Hematopoietic multipotent progenitor cell treated with erythropoietin and hydrocortisone succinate and interleukin-3 and kit ligand, for 6 days (in vitro differentiated cells): ENCODE measurements at places on chromosomes 7 and 10.

DNA sequence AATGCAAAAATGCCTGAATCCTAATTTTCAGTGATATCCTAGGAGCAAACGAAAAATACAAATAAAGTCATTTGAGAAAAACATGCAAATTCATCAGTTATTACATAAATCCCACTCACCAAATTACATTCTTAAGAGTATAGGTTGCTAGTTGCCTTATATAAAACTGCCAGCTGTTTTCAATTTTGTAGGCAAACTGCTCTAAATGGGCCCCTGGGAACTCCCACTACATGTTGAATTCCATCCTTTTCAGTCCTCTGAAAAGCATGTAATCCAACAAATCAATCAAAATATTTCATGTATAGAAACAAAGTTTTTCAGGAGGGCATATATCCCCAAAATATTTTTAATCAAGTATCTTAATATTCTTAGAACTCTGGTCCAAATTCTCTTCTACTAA lies 2.1 kb upstream of the JMJD1C start:
- DNase-seq = no peak

DNA sequence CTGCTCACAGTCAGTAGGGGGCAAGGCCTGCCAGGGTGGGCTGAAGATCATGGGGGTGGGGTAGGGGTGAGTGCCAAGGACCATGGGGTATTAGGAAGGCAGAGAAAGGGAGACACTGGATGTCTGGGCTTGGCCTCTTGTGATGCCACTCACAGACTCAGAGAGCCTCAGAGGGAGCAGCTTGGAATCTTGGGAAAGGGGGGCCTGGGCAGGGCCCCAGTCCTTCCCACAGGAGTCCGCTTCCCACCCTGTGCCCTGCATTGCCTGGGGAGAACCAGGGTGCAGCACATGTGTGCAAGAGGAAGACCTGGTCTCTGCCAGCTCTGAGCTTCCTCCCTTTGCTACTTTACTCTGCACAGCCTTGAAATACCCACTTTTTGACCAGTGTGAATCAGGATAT lies 4.3 kb downstream of the ADCY1 start:
- DNase-seq = no peak

GRCh38 chr7:111089822-111090426 lies 1.0 kb upstream of the LRRN3 start:
- peak; percentile 75 for DNase-seq

GRCh38 chr7:7256731-7257274 lies 74.5 kb downstream of the C1GALT1 start:
- no peak for DNase-seq

- no peak for DNase-seq
These were observed 10.5 kb upstream of the KCP start for GRCh38 chr7:128920913-128921582.

DNA sequence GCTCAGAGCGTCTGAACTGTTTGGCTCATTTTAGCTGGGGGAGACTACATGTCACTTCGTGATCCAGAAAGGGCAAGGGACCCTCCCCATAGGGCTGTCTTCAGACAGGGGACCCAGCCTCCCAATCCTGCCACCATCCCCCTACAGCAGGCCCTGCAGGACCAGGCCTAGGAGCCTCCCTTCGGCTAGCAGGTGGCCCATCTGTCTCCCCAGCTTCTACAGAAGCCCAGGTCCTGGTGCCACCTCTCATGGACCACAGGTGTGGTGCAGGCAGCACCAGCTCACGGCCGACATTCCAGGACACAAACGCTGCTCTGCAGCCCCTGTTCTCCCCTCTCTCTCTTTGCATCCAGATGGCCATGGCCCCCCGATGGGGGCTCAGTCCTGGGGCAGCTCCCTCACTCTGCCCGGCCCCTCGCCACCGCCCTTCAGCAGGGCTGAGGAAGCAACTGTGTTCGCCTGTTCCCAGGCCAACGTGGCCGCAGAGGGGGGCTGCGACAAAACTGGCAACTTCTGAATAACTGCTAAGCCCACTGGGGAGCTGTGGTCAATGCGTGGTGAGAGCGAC lies 10.3 kb downstream of the TECPR1 start:
- DNase-seq = no peak

GRCh38 chr7:90256778-90257177 lies 11.8 kb downstream of the CFAP69 start:
- DNase-seq = no peak

- peak; percentile 5 for DNase-seq
These were observed 462.0 kb downstream of the GRM8 start for GRCh38 chr7:126790763-126791162.

- DNase-seq = no peak
These were observed 69.0 kb downstream of the DENND2A start for GRCh38 chr7:140571538-140572122.

- DNase-seq = no peak
These were observed 6.0 kb downstream of the AKR1B10 start for GRCh38 chr7:134533288-134533771.

- no peak for DNase-seq
These were observed 42.3 kb downstream of the HIP1 start for GRCh38 chr7:75696263-75697037.

DNA sequence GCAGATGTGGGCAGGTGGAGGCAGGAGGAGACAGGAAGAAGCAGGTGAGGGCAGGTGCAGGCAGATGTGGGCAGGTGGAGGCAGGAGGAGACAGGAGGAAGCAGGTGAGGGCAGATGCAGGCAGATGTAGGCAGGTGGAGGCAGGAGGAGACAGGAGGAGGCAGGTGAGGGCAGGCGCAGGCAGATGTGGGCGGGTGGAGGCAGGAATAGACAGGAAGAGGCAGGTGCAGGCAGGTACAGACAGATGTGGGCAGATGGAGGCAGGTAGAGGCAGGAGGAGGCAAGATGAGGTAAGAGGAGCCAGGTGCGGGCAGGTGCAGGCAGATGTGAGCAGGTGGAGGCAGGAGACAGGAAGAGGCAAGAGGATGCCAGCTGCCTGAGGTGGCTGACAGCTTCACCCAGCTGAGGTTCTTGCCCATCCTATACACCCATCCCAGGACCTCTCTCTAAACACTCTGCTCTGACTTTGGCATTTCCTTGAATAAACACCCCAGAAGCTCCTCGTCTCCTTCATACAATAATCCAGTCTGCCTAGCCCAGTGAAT lies 33.0 kb downstream of the PTPRE start:
- DNase-seq = no peak

DNA sequence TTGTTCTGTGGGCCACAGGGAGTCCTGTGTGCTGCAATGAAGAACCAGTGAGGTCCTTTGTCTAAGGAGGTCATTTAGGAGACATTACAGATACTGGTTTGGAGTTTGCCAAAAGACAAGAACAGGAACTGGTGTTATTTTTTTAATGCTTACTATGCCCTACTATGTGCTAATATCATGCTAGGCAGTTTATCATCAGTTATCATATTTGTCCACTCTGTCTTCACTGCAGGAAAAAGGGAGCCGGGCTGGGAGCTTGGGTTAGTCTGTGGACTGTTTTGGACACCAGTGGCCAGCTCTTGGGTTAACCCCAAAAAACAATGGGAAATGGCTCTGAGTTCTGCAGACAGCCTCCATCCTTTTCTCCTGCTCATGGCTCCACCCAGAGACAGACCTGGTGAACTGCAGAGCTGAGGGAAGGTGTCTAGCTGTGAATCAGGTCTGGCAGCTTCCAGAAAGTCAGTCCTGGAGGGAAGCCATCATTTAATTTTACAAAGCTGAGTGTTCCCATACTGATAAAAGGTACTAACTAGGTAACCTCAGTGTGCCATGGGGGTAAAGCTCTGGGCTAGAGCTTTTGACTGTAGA lies 101.2 kb upstream of the ZNF746 start:
- peak; percentile 70 for DNase-seq

DNA sequence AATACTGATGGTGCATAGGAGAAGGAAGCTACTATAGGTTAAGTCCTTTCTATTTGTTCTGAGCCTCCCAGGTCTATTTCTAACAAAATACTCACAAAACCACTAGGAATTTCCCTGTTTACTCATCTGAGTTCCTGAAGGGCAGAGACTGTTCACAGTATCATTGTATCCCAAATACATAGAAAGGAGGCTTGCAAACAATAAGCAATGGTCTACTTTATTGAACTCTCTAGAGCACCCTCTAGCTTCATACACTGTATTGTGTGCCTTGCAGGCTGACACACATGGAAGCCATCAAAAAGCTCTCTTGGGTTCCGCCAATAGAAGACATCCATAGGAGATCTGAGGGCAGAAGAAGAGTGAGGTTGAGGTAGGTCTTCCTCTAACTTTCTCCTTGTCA lies 826.1 kb downstream of the GRM8 start:
- no peak for DNase-seq

- peak; percentile 46 for DNase-seq
These were observed 147.3 kb downstream of the ZMYND11 start for GRCh38 chr10:282294-283139.

DNA sequence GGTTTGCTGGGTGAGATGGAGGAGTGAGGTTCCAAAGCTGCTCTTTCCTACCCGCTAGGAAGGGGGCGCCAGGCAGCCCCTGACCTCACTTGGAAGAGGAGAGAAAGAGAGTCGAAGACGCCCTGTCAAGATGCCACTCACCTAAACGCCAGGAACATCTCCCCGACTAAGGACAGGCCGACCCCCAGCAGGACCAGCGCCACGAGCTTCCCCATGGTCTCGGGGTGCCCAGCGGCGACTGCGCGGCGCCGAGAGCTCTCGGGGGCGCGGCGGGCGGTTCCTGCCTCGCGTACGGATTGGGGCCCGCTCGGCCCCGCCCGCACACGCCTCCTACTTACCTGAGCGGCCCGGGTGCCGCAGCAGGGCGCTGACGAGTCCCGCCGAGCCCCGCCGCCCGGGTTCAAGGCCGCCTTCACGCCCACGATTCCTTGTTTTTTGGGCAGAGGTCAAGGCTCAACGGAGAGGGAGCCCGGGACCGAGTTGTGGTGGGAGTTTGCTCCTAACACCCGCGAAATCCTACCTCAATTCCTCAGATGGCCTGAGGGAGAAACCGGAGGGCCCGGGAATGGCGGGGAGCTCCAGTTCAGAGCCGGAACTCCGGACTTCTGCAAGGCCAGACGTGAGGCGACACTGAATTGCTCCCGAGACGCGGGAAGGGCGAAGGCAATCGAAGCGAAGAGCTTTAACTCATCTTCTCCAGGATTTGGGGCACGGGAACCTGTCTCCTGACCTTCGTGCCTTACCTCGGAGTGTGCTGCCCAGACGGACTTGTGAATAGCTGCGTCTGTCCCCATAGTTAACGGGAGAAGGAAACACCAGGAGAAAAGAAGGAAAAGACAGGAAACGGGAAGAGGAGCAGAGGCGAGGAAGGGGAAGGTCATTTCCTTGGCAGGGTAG lies at the start of gene PON3:
TSS of gene PON3 (minus strand) at position 240 of the 897 bp plus-strand sequence. CDS start at position 215, 25 bp downstream.
- peak; percentile 66 for DNase-seq

- DNase-seq = no peak
These were observed 177.2 kb upstream of the INHBA start for GRCh38 chr7:41880107-41880506.

- peak; percentile 65 for DNase-seq
These were observed 134.3 kb upstream of the PDE1C start for GRCh38 chr7:32204361-32205018.
